ENCODE measurements at places on chromosomes 4 and X.
A peak's percentile ranks its signal among the peaks of the same experiment; 100 is the strongest.

- H3K27me3 ChIP-seq = no peaks in the 10 kb centered on the region
- no peak overlapping the region for H3K4me3 ChIP-seq
- DNase-seq = no peak
- H3K4me1 ChIP-seq = no peaks in the 10 kb centered on the region
- peaks cover 53% of the 10 kb centered on the region for H3K36me3 ChIP-seq
- no peak overlapping the region for H3K27ac ChIP-seq
Measured at GRCh38 chr4:4269331-4269731, 20.6 kb downstream of the LYAR start.

DNA sequence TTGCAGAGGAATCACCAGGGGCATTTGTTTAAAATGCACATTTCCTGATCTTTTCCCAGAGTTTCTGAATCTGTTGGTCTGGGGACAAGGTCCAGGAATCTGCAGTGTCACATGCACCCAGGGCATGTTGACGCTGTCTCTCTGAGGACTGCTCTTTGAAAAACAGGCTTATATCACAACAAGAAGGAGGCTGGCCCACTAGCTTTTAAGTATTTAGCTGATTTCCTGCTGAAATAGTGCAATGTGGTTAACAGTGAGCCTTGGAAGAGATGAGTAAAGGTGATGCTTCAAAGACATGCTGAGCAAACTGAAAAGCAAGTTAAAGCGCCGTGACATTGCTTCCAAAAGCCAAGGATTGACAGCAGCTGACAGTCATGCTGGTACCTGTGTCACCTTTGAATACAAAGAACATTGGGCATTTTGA lies 18.6 kb upstream of the SEPSECS start:
- no peaks in the 10 kb centered on the region for H3K36me3 ChIP-seq
- H3K4me1 ChIP-seq = peaks cover 6% of the 10 kb centered on the region

DNA sequence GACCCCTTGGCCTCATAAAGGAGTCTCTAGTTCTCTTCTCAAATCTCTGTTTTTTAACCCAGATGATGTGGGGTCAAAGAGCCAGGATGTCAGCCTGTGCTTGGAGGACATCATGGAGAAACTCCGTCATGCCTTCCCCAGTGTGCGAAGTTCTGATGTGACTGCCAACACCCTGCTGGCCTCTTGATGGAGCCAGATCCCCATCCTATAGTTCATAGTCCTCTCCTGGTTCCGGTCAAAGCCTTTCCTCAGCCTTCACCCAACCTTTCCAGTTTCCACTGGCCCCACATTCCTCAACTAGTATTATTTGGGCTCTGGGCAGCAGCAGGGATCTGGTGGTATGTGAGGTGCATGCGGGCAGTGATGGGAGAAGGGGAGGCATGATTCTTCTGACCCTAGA lies 30.7 kb downstream of the TAF7L start:
- no peaks in the 10 kb centered on the region for H3K27me3 ChIP-seq
- no peaks in the 10 kb centered on the region for H3K36me3 ChIP-seq
- H3K4me3 ChIP-seq = no peak overlapping the region
- H3K27ac ChIP-seq = no peak overlapping the region

GRCh38 chr4:40718586-40718985 lies 31.2 kb upstream of the NSUN7 start:
- peak; percentile 75 for DNase-seq
- peaks cover 25% of the 10 kb centered on the region for H3K4me1 ChIP-seq
- no peaks in the 10 kb centered on the region for H3K36me3 ChIP-seq
- H3K27ac ChIP-seq = no peak overlapping the region
- peak overlapping the region; percentile 51 for H3K4me3 ChIP-seq
- peaks cover 12% of the 10 kb centered on the region for H3K27me3 ChIP-seq

- H3K36me3 ChIP-seq = no peaks in the 10 kb centered on the region
- no peaks in the 10 kb centered on the region for H3K4me1 ChIP-seq
- no peak for DNase-seq
- no peak overlapping the region for H3K27ac ChIP-seq
- no peak overlapping the region for H3K4me3 ChIP-seq
Measured at GRCh38 chr4:43374216-43374751, 481.8 kb downstream of the GRXCR1 start.

DNA sequence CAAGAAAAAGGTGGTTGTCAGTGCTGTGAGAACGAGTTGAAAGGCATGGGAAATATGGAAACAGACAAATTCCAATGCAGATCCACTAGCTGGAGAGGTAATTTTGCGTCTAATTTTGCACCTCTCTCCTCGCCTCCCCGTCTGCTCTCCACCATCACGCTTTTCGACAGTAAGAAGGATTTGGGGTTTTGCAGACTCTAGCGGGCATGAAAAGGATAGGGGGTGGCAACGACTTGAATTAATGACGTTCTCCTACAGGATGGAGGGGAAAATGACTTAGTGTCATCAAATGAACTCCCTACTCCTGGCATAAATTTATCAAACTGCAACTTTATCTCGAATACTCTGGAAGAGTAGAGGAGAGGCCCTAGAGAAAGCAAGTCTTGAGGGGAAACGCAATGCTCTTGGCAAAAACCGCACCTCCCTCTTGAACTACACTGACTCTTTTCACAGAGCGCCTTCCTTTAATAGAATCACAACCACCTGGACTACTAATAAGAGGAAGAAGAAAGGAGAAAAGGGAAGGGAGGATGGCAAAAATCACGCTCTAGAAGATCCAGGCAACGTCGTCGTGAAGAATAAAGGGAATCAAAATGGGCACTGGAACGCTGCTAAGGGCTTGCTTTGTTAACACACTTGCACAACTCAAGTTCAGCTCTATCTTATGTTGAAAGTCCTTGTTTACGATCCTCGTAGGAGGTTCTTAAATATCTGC lies 871 bp upstream of the SLITRK2 start:
- H3K27ac ChIP-seq = no peak overlapping the region
- DNase-seq = peak; percentile 36
- H3K27me3 ChIP-seq = no peaks in the 10 kb centered on the region
- H3K4me1 ChIP-seq = no peaks in the 10 kb centered on the region
- no peaks in the 10 kb centered on the region for H3K36me3 ChIP-seq

GRCh38 chrX:120311727-120312063 lies 434 bp upstream of the TMEM255A start:
- H3K27ac ChIP-seq = no peak overlapping the region
- no peak for DNase-seq
- no peaks in the 10 kb centered on the region for H3K36me3 ChIP-seq
- peaks cover 55% of the 10 kb centered on the region for H3K27me3 ChIP-seq

- H3K4me1 ChIP-seq = no peaks in the 10 kb centered on the region
- no peaks in the 10 kb centered on the region for H3K36me3 ChIP-seq
- H3K4me3 ChIP-seq = no peak overlapping the region
- H3K27ac ChIP-seq = no peak overlapping the region
- DNase-seq = no peak
Measured at GRCh38 chr4:75876218-75876617, 26.0 kb downstream of the PPEF2 start.

GRCh38 chrX:82362550-82362949 lies 1145.5 kb upstream of the POU3F4 start:
- no peaks in the 10 kb centered on the region for H3K27me3 ChIP-seq
- no peaks in the 10 kb centered on the region for H3K36me3 ChIP-seq
- H3K4me3 ChIP-seq = no peak overlapping the region
- no peak for DNase-seq

- no peaks in the 10 kb centered on the region for H3K36me3 ChIP-seq
- no peaks in the 10 kb centered on the region for H3K4me1 ChIP-seq
- no peak overlapping the region for H3K4me3 ChIP-seq
- no peak overlapping the region for H3K27ac ChIP-seq
Measured at GRCh38 chr4:6649216-6649615, 8.7 kb downstream of the MRFAP1 start.

DNA sequence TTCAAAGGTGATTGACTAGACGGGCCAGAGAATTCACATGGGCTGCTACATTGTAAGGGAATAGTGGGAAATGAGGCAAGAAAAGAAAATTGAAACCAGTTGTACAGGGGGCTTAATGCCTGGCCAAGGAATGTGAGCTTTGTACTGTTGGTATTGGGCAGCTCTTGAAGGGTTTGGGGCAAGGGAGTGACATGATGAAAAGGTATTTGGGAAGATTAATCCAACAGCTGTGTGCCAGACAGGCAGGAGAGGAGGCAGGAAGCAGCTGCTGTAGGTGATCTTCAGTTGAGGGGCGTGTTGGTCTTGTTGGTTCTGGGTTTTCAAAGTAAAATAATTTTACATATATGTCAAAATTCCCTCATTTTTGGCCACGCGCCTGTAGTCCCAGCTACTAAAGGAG lies 384.5 kb upstream of the TENM3 start:
- no peak for DNase-seq
- no peaks in the 10 kb centered on the region for H3K36me3 ChIP-seq
- no peak overlapping the region for H3K4me3 ChIP-seq
- H3K27ac ChIP-seq = no peak overlapping the region
- no peaks in the 10 kb centered on the region for H3K27me3 ChIP-seq

- no peaks in the 10 kb centered on the region for H3K36me3 ChIP-seq
- H3K4me1 ChIP-seq = no peaks in the 10 kb centered on the region
- no peaks in the 10 kb centered on the region for H3K27me3 ChIP-seq
Measured at GRCh38 chrX:46268412-46268811, 276.8 kb downstream of the ZNF674 start.

GRCh38 chr4:20037745-20038144 lies 214.0 kb upstream of the SLIT2 start:
- H3K4me3 ChIP-seq = no peak overlapping the region
- no peaks in the 10 kb centered on the region for H3K27me3 ChIP-seq
- H3K36me3 ChIP-seq = no peaks in the 10 kb centered on the region
- DNase-seq = no peak
- no peaks in the 10 kb centered on the region for H3K4me1 ChIP-seq

GRCh38 chr4:38509551-38509950 lies 154.4 kb upstream of the KLF3 start:
- no peak for DNase-seq
- no peaks in the 10 kb centered on the region for H3K27me3 ChIP-seq
- H3K36me3 ChIP-seq = no peaks in the 10 kb centered on the region
- H3K4me3 ChIP-seq = no peak overlapping the region
